ENCODE measurements at places on chromosomes 1 and 21.

- DNase-seq = no peak
Measured at GRCh38 chr1:84919461-84919970, 26.5 kb upstream of the LPAR3 start.

- peak; percentile 26 for DNase-seq
Measured at GRCh38 chr21:33478935-33479678, 667 bp downstream of the TMEM50B start.

GRCh38 chr1:191222206-191222605 lies 744.5 kb upstream of the BRINP3 start:
- DNase-seq = no peak

DNA sequence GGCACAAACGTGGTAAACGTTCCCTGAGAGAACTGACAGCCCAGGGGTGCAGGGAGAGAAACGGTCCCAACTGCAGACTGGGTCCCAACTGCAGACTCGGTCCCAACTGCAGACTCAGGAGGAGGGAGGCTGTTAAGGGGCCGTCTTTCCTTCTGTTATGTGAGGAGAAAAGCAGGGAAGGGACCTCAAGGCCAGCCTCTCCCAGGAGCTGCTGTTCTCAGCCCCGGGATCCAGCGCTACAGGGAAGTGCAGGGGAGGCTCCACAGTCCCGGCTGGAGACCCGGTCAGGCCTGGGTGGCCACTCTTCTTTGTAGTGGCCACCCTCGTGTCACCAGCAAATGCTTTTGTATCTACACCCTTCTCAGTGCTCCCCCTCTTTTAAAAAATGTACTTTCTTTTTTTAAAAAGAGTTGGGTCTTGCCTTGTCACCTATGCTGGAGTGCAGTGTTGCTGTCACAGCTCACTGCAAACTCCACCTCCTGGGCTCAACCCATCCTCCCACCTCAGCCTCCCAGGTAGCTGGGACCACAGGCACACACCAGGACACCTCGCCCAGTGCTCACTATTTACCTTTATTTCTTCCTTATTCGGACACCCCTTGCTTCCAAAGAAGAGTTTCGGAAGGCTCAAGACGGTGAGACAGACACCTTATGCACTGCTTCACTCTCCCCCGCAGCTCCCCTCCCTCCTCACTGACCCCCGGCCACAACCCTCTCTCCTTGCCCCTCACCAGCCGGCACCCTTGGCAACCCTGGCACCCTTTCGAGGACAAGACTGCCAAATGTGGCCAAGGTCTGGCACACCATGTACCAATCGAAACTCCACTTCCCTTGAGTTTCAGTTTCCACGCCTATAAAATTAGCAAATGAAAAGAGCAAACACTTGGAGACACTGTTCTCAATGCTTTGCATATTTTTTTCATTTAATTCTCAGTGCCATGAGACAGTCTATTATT lies 21.8 kb downstream of the CAPN2 start:
- DNase-seq = no peak

DNA sequence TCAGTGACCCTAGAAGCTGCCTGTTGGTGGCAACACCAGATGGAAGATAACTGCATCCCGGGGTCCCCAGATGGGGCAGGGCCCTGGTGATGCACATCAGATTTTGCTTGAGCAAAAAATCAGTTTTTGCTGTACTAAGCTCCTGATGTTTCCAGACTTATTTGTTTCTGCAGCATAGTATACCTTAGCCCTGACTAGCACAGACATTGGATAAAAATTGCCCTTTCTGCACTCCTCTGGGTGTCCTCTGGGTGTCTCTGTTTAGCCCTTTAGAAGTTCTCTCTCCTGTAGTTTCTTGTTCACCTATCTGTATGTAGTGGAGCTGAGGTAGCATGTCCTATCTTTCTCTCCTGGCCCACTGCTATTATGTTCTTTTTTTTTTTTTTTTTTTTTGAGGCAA lies 30.3 kb upstream of the PLA2G2C start:
- no peak for DNase-seq

- no peak for DNase-seq
Measured at GRCh38 chr1:17075470-17076255, 21.8 kb upstream of the SDHB start.

- no peak for DNase-seq
Measured at GRCh38 chr1:231612393-231613089, 14.0 kb upstream of the DISC1 start.

DNA sequence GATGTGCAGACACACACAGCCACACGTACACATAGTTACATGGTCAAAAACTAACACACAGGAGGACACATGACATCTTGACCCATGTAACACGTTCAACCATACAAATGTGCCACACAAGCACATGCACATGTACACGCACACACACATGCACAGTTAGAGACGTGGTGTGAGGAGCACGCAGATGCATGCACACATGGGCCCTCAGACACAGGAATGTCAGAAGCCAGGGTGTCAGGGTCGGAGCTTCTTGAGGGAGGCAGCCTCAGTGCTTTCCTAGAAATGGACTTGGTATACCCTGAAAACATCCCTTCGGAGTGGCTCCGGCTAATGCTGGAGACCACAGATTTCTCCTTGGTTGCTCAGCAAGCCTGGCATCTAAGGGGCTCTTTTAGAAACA lies 114.3 kb downstream of the DMRTB1 start:
- no peak for DNase-seq

GRCh38 chr1:221565711-221566110 lies 176.2 kb downstream of the DUSP10 start:
- DNase-seq = no peak

DNA sequence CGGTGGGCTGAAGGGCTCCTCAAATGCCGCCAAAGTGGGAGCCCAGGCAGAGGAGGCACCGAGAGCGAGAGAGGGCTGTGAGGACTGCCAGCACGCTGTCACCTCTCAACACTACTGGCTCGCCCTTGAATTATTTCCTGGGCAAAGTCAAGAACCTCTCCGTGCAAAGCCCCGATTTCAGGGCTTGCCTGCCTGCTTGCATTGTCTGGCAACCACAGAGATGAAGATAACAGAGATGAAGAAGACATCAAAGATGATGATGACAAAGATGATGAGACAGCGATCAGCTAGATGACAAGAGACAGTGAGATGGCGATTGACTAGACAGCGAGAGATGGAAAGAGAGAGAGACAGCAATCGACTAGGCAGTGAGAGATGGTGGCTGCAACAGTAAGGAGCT lies 976.5 kb downstream of the ADGRL2 start:
- DNase-seq = no peak

- DNase-seq = no peak
Measured at GRCh38 chr1:160685266-160685665, 26.4 kb downstream of the CD48 start.

DNA sequence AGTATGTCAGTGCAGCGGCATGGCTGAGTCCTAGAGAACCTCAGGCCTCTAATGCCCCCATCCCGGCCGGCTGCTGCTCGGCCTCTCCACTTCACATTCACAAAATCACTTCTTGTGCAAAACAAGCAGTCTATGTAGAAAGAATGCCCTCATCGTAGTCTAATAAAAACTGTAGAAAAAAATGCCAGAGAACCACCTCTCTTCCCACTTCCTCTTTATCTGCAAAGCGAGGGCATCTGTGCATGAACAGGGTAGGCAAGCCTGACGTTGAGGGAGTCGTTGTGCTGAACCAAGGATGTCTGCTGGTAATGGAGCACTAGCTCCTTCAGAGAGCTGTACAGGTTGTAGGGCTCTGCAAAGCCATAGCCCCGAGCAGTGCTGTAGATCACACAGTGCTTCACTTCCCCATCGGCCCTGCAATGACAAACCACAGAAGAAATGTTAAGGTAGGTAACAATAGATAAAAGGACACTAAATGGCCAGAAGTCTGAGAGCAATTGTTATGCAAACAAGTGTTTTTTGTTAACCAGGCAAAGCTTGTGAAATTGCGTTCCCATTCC lies 88.9 kb downstream of the PIK3R3 start:
- no peak for DNase-seq

DNA sequence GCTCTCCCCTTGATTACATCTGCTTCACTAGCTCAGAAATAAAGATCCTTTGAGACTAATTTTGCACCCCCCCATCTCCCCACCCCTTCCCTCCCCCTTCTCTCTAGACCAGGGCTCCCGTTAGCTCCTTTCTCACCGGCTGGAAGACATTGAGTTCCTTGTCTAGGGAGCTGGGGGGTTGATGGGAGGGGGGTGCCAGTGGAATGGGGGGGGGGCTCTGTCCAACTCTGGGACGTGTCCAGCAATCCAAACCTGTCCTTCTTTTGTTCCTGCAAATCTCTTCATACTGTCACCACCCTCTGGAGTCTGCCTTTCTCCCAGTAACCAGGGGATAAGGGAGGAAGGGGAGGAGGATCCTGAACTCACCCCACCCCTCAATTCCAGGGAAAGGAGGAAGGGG lies 61.9 kb downstream of the RHBG start:
- DNase-seq = no peak

- no peak for DNase-seq
Measured at GRCh38 chr1:175646439-175647209, 96.8 kb downstream of the TNR start.

GRCh38 chr21:19141511-19141910 lies 737.9 kb upstream of the TMPRSS15 start:
- DNase-seq = no peak

DNA sequence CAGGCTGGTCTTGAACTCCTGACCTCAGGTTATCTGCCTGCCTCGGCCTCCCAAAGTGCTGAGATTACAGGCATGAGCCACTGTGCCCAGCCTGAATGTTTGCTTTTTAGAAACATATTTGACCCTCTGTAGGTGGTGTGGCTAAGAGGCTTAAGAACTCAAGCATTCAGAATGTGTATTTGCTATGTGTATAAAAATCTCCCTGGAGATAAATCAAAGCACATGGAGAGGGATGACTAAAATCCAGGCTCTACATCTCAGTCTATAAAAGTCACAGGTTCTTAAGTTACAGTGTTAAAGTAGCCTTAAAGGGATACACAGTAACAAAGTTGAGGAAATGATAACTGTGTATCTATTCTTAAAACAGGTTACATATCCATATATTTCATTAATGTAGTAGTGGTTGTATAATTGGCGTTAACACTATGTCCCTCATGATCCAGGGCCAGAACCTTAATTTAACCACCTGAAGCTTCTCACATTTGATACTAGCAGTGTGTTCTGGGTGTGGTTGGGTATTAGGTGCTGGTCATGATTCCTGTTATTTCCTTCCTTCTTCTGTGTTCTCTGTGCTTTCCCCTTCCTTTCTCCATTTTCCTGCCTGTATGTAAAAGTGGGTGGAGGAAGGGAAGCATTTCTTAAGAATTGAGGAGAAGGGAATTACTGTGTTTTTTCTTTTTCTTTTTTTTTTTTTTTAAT lies 16.2 kb downstream of the GIPC2 start:
- DNase-seq = no peak

- no peak for DNase-seq
Measured at GRCh38 chr1:161159913-161160243, 578 bp downstream of the USP21 start.

- DNase-seq = no peak
Measured at GRCh38 chr1:51329443-51330325, 678 bp downstream of the TTC39A start.

GRCh38 chr1:158008630-158009029 lies 15.2 kb downstream of the KIRREL1 start:
- DNase-seq = no peak

DNA sequence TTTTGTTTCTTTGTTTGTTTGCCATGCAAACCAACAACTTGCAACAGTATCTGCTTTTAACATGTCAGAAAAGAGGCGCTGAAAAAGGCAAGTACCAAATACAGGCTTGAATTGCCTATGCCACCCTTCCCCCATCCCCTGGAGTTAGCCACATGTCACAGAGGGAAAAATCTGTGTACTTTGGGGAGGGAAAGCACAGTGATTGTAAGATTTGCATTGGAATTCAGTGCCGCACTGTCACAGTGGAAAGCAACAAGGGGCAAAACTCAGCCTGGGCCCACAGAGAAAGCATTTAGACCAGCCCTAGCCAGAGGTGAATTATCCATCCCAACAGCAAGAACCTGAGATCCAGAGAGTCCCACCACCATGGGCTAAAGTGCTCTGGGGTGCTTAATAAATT lies 52.4 kb upstream of the ACADM start:
- DNase-seq = no peak

DNA sequence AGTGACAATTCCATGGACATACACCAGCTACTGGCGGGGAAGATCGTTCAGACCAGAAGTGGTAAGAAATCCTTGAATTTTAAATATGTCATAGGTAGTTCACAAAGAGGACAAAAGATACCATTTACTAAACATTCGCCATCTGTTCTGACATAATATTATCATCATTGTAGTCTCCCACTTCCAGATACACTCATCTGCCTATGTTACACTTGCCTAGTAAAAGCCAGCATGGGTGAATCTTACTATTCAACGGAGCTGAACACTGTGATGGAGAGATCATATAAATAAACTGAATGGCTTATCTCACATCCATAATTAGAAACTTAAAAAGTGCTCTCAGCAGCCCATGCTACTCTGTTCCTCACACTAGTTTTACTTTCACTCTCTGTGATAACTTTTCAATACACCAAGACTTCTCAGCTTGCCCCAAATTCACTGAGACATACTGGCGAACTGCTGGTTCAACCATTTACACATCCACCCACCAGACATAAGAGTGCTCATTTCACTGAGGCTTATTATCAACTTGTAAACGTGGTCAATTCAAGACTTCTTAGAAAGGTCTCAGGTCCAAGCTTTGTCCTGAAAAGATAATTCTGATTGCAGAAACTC lies 463 bp upstream of the PRRC2C start:
- DNase-seq = no peak

GRCh38 chr1:150544204-150544603 lies 5.0 kb upstream of the ADAMTSL4 start:
- DNase-seq = no peak
